Activated T-helper 1 cell treated with anti-CD3 and anti-CD28 coated beads, Interleukin-2, amount 50 U/mL, for 16 hours (primary cell): ENCODE measurements at places on chromosomes 3 and 15.

GRCh38 chr3:121768452-121768851, 18.9 kb upstream of the GOLGB1 start:
- no peak for DNase-seq

GRCh38 chr15:22253676-22254408, 173.5 kb downstream of the OR4M2 start:
- DNase-seq: no peak

- no peak for DNase-seq
These were observed 31.2 kb downstream of the CHDH start for GRCh38 chr3:53815067-53815466.

GRCh38 chr15:57384024-57384423, 7.7 kb downstream of the CGNL1 start:
- no peak for DNase-seq

- no peak for DNase-seq
These were observed 211.4 kb upstream of the DPH6 start for GRCh38 chr15:35757361-35757760.

- DNase-seq: no peak
These were observed 850 bp downstream of the LTF start for GRCh38 chr3:46463868-46464241.

- DNase-seq: no peak
These were observed 8.6 kb downstream of the PARP9 start for GRCh38 chr3:122555275-122556071.

DNA sequence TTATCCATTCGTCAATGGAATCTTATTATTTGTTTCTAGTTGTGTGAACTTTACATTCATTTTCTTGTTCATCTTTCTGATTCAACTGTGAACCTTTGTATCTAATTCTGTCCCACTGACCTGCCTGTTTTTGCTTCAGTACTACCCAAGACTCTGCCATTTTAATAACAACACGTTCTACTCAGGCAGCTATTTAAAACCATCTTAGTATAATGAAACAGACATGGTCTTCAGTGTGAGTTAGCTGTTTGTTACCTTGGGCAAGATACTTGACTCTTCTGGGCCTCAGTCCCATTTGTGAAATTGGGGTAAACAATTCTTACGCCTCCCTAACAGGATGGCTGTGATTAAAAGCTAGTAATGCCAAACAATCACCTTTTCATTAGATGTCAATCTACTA, 1.6 kb downstream of the BTBD1 start:
- DNase-seq: no peak

GRCh38 chr3:42539871-42540714, 37.6 kb downstream of the VIPR1 start:
- DNase-seq: peak; percentile 39

- DNase-seq: no peak
These were observed 76.8 kb downstream of the TAMM41 start for GRCh38 chr3:11769704-11770476.

GRCh38 chr3:113212844-113213375, 1.6 kb downstream of the BOC start:
- DNase-seq: no peak

GRCh38 chr3:15148614-15149013, 49.7 kb upstream of the RBSN start:
- DNase-seq: no peak

GRCh38 chr3:72797773-72798543, 50.3 kb downstream of the SHQ1 start:
- no peak for DNase-seq

DNA sequence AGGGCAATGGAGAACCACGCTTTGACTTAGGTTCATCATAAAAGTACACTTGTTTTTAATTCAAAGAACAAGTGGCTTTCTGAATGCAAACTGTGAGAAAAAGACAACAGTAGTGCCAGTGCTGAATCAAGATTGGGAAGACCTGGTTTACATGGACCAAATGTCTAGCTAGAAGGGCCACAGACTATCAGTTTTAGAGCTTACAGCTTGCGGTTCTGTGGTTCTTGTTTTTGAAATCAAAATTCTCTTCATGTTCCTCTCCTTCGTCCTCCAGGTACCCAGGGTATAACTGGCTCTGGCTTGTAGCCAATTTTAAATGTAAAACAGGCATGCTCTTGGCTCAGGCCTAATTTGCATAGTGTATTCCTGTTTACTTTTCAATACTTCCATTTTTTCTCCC, 124.6 kb downstream of the TGFBR2 start:
- DNase-seq: no peak

- DNase-seq: no peak
These were observed 18.4 kb upstream of the CRABP1 start for GRCh38 chr15:78321786-78322185.

DNA sequence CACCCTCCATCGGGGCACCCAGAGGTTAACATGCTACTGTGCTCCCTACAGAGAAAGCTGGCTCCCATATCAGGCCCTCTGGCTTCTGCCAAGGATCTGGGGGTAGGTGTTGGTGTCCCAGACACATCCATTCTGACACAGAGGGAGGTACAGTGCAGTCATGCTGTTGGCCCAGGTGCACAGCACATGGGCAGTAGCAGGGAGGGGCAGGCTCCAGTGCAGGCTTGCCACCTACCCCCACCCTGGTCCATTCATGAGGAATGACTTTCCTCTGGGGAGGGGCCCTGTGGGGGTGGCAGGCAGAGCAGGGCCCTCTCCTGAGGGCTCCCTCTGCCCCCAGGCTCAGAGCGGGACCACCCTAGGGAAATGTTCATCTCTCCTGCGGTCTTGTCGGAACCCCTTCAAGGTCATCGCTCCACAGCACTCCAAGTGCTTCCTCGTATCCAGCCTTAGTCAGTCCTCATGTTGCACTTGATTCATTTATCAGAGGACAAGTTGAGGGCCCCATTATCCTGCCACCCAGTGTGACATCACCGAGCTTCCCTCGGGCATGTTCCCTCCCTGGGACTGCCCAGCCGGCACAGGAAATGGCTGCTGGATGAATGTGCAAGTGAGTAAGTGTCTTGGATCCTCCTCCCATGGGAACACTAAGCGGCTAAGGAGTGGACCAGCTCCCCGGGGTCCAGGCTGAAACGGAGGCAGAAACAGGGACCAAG, 10.0 kb downstream of the DUSP7 start:
- no peak for DNase-seq

DNA sequence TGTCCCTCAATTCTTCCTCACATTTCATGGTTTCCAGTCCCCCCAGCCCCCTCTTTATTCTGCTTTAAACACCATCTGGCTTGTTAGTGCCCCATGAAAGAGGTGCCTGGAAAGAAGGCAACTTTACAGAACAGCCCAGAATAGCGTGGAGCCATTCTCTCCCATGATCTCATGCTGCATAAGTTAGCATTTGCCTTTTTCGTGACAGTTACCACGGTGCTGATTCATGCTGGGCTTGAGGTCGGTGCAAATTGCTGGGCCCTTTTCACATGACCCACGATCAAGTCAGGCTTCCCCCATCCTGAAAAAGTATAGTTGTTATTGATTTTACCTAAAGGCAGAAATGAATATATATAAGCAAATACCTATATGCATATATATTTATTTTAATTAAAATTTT, 29.6 kb downstream of the SQOR start:
- no peak for DNase-seq

- DNase-seq: no peak
These were observed 75.1 kb upstream of the OSTN start for GRCh38 chr3:191123946-191124345.

DNA sequence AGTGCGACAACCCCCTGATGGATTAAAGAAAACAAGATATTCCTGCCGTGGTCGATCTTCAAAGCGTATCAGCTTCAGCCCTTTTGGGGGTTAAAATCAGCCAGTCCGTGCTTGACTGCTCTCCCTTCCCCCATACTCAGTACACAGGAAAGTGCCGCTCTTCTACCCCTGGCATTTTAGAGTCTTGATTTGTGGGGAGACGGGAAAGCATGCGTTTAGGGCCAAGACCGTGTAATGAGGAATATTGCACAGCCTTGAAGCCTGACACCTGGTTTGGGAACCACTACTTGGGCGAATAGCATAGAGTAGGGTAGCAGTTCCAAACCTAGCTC, 540 bp upstream of the EDC3 start:
- no peak for DNase-seq

- no peak for DNase-seq
These were observed 72.7 kb upstream of the AKAP13 start for GRCh38 chr15:85307687-85308045.

DNA sequence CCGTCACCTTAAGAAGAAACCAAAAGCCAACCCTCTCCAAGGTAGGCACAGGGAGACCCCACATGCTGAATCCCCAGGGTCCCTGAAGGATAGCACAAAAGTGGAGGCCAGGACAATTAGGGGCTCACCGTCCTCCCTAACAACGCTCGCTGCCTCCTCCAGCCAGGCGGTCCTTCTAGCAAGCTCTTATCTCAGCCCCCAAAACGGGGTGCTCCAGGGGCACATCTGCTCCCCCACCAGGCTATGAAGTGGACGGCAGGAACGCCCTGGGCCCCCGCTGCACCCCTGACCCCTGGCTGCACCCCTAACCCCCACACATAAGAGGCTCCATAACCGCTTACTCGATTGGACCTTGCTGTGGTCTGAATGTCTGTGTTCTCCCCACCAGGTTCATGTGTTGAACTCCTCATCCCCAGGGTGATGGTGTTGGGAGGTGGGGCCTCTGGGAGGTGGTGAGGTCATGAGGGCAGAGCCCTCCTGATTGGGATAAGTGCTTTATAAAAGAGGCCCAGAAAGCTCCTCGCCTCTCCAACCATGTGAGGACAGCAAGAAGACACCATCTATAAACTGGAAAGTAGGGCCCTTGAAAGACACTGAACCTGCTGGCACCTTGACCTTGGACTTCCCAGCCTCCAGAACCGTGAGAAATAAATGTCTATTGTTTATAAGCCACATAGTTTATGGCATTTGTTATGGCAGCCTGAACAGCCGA, 153.3 kb downstream of the NUP210 start:
- no peak for DNase-seq

DNA sequence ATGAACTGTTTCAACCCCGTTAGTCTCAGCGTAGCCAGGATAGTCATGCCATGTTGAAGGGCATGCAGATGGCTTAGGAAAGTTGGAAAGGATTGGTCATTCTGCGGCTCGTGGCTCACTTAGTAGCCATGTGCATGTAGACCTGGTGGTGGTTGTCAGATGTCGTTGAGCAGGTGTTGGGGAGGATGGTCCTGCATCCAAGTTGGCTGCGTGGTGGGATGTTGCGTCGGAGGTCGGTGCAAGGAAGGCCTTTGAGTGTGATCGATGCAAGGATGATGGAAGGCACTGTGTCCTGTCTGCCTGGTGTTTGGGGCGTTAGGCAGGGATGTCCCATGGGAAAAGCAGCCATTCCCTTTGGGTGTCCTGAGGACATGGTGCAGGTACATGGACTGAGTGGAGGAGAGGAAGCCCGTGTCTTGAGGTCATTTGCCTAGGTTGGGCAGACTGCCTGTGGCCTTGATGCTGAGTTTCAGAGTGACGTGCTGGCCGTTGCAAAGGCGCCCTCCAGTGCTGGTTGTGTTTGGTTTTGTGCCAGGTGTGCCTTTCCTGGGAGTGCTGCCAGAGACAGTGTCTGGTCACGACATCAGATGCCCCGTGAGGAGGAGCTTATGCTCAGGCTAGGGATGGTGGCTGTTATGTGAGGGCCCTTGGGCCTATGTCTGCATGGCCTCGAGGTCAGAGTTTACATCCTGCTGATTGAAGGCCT, 103.4 kb downstream of the SNRPN start:
- DNase-seq: no peak

DNA sequence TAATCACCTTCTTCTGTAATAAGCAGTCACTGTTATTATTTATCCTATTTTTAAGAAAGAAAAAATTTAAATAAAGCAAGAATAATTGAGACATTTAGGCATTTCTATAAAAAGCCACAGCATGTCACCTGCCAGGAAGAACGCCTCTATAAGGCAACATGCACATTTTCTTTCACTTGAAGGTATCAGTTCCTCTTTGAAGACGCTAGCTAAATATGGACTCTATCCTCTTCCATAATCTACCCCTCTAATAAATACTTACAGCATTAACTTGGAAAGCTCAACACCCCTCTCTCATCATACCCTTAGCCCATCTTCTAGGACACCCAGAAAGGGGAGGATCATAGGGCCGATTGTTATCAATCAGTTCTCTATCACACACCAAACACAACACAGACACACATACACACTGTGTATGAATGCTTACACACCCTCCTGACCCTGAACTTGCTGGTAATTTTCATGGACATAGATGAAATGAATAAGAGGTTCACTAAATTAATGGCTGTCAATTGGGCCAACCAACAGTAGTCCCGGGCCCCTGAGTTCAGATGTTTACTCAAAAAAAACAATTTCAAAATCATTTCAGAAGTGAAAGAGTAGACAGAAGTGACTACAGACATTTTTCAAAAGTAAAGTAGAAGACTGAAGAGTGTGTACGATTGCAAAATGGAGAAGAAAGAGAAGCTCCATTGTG, 102.5 kb downstream of the ZMAT3 start:
- DNase-seq: no peak

- no peak for DNase-seq
These were observed 55.5 kb downstream of the PLS1 start for GRCh38 chr3:142651711-142652110.

- DNase-seq: no peak
These were observed 996.0 kb downstream of the OTOL1 start for GRCh38 chr3:162492446-162493081.

DNA sequence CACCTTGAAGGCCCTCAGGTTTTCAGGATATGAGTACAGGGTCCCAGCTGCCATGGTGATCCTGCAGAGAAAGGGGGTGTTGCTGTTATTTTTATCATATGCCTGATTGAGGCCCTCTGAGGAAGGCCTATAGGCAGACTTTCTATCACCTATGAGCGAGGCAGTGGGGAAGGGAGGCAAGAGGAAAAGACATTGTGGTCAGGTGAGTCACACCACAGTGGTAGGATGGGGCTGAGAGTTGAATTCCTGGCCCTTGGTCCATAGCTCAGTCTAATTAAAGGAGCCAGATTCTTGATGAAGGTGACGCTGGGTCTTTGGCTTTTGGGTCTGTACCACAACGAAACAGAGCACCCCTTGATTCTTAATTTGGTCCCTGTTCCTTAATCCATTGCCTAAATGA, 72.7 kb downstream of the ZNF621 start:
- DNase-seq: no peak

DNA sequence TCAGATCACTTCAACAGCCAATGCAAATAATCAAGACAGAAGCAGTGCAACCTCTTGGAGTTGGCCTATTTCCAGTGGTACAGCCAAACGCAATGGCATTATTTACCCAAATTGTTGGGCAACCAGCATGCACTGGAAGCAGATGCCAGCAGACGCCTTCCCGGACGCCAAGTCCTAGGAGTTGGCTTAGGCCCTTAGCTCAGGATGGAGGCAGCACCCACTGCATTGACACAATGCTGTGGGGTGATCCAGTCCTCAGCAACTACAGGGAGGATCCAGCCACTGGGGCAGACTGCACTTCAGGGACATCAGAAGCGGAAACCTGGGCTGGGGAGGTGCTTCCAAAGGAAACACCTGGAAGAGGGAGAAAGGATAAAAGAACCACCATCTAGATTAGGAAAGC, 290.4 kb downstream of the FAM43A start:
- DNase-seq: no peak
